Spinal cord (tissue), 10 donors: ENCODE measurements at places on chromosomes 1 and 21. TPM values are rescaled to one million over a fixed set of nuclear protein-coding genes. Genes with fewer than 3 reads are reported as not detected.

SNRNP40 gene
- total RNA-seq = 81.9 TPM

FAM110D gene
- 1.7 TPM for total RNA-seq

INTS7 gene
- total RNA-seq = 17.7 TPM

PRDM15 gene
- 4.1 TPM for total RNA-seq

LAMTOR5 gene
- total RNA-seq = 39.6 TPM

DNASE2B gene
- total RNA-seq = 0.22 TPM

PLA2G2A gene
- 0.40 TPM for total RNA-seq
